Immature natural killer cell (primary cell): ENCODE measurements at places on chromosomes 6 and 20.

- peaks cover 55% of the 10 kb centered on the region for H3K36me3 ChIP-seq
- no peak overlapping the region for H3K27ac ChIP-seq
- no peaks in the 10 kb centered on the region for H3K27me3 ChIP-seq
- H3K4me1 ChIP-seq: no peaks in the 10 kb centered on the region
- no peak for DNase-seq
- H3K4me3 ChIP-seq: no peak overlapping the region
Observed at GRCh38 chr6:122422614-122423267, 23.3 kb downstream of the HSF2 start.

DNA sequence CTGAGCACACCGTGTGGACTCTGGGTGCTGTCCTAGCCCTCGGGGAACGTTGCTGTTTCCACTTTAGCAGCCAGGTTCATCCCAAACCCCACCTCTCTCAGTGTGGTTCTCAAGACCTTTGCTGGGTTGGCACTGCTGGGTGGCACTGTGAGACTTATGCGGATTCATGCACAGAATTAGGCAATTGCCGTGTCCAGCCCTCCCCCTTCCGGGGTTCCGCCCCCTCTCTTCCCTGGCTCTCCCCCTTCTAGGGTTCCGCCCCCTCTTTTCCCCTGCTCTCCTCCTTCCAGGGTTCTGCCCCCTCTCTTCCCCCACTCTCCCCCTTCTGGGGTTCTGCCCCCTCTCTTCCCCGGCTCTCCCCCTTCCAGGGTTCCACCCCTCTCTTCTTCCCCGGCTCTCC lies 39.8 kb upstream of the SLCO4A1 start:
- DNase-seq: peak; percentile 45
- H3K27ac ChIP-seq: peak overlapping the region; percentile 92
- H3K27me3 ChIP-seq: peaks cover 4% of the 10 kb centered on the region
- H3K4me1 ChIP-seq: peaks cover 51% of the 10 kb centered on the region
- H3K4me3 ChIP-seq: peak overlapping the region; percentile 81
- no peaks in the 10 kb centered on the region for H3K36me3 ChIP-seq

- H3K27ac ChIP-seq: no peak overlapping the region
- no peaks in the 10 kb centered on the region for H3K27me3 ChIP-seq
- DNase-seq: no peak
Observed at GRCh38 chr6:73866305-73866704, 170.3 kb downstream of the CD109 start.

- H3K27ac ChIP-seq: no peak overlapping the region
- H3K4me1 ChIP-seq: no peaks in the 10 kb centered on the region
- peaks cover 5% of the 10 kb centered on the region for H3K27me3 ChIP-seq
- no peak overlapping the region for H3K4me3 ChIP-seq
Observed at GRCh38 chr6:157721426-157721825, 101.6 kb upstream of the SNX9 start.

DNA sequence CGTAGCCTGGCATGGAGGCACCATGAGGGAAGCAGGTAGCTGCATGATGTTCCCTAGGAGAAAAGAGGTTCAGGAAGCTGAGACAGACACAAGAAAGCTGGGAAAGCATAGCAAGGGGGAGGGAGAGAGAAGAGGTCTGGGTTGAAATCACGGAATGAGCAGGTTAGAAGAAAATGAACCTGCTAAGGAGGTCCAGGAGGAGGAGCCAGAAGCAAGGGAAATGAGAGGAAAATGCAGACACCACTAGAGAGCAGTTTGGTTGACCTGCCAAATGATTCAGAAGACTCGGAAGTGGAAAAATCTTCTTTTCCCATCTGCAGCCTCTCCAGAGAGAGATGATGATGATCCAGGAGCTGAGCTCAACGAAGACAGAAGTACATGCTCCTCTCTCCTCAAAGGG lies 70.9 kb downstream of the VIP start:
- peaks cover 2% of the 10 kb centered on the region for H3K27me3 ChIP-seq
- no peak overlapping the region for H3K27ac ChIP-seq
- no peak overlapping the region for H3K4me3 ChIP-seq
- no peaks in the 10 kb centered on the region for H3K36me3 ChIP-seq
- no peaks in the 10 kb centered on the region for H3K4me1 ChIP-seq

- no peak overlapping the region for H3K4me3 ChIP-seq
- no peaks in the 10 kb centered on the region for H3K27me3 ChIP-seq
- H3K36me3 ChIP-seq: no peaks in the 10 kb centered on the region
- DNase-seq: no peak
- H3K27ac ChIP-seq: no peak overlapping the region
Observed at GRCh38 chr20:9417665-9418064, 96.7 kb upstream of the LAMP5 start.

DNA sequence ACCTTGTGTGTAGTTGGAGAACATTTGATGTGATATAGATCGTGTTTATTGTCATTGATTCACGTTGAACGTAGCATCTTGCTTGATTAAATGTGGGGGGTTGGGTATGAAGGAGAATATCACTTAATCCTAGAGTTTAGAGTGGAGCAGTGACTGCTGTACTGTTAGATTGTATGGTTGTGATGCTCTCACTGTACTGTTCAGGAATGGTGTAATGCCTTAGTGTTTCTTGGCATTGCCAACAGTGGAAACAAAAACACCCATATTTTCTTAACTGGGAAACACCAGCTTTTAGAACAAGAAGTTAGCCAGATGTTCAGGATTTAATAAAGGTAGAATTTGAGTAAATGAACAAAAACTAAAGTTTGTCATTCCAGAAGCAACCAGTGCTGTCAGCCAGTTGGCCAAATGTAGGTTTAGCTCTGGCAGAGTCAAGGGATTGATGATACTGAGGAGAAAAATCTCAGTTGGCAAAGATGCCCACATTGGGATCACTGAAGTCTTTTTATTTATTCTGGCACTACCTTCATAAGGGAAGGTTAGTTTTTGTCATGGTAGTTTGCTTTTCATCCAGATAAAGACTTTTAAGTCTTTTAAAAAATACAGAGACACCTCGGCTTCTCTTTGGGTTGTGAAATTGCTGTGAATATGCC lies 129.9 kb downstream of the JARID2 start:
- peaks cover 50% of the 10 kb centered on the region for H3K4me1 ChIP-seq
- H3K4me3 ChIP-seq: no peak overlapping the region
- H3K27me3 ChIP-seq: no peaks in the 10 kb centered on the region
- peaks cover 5% of the 10 kb centered on the region for H3K36me3 ChIP-seq
- no peak for DNase-seq

GRCh38 chr6:141123049-141123448 lies 1009.7 kb upstream of the GJE1 start:
- no peaks in the 10 kb centered on the region for H3K36me3 ChIP-seq
- H3K27me3 ChIP-seq: no peaks in the 10 kb centered on the region
- H3K27ac ChIP-seq: no peak overlapping the region
- no peak for DNase-seq
- no peaks in the 10 kb centered on the region for H3K4me1 ChIP-seq

- no peaks in the 10 kb centered on the region for H3K4me1 ChIP-seq
- no peaks in the 10 kb centered on the region for H3K36me3 ChIP-seq
- DNase-seq: no peak
- H3K27ac ChIP-seq: no peak overlapping the region
Observed at GRCh38 chr6:55901765-55902270, 26.4 kb upstream of the BMP5 start.

GRCh38 chr6:131692031-131692430 lies 9.2 kb downstream of the OR2A4 start:
- DNase-seq: no peak
- no peaks in the 10 kb centered on the region for H3K36me3 ChIP-seq
- no peak overlapping the region for H3K4me3 ChIP-seq
- H3K4me1 ChIP-seq: peaks cover 15% of the 10 kb centered on the region
- H3K27ac ChIP-seq: no peak overlapping the region

DNA sequence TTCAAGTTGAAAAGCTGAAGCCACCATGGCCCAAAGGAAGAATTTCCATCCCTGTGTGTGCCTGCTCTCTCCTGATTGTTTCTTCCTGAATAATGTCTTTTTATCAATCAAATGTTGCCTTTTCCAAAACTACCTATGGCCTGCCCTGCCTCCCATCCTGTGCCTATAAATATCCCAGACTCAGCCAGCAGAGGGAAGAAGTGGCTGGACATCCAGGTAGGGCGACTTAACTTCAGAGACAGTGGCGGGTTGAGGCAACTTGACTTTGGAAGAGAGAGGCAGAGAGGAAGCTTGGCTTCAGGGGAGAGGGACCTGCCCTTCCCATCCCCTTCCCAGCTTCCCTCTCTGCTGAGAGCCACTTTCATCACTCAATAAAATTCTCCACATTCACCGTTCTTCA lies 133.0 kb downstream of the LCA5 start:
- H3K36me3 ChIP-seq: no peaks in the 10 kb centered on the region
- H3K4me1 ChIP-seq: no peaks in the 10 kb centered on the region
- H3K27me3 ChIP-seq: no peaks in the 10 kb centered on the region
- no peak overlapping the region for H3K27ac ChIP-seq

GRCh38 chr6:18151801-18152200 lies 3.1 kb downstream of the TPMT start:
- H3K36me3 ChIP-seq: peaks cover 10% of the 10 kb centered on the region
- H3K4me1 ChIP-seq: peaks cover 32% of the 10 kb centered on the region
- no peak overlapping the region for H3K4me3 ChIP-seq

DNA sequence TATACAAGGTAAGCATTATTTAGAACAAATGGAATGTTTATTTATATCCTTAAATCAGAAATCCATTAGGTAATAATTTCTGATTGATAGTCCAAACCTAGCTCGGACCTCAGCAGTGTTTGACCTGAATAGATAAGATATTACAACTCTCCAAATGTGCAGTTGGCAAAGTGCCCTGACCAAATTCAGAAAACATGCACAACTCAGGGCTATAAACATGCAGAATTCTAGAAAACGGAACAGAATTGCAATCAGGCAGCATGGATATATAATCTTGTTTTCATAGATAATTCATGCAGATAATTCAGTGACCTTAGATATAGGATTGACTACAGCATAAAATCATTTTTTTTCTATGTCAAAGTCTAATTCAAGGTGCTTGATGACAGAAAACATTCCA lies 626.6 kb upstream of the CITED2 start:
- DNase-seq: no peak
- H3K27me3 ChIP-seq: no peaks in the 10 kb centered on the region
- no peak overlapping the region for H3K4me3 ChIP-seq
- no peaks in the 10 kb centered on the region for H3K4me1 ChIP-seq
- H3K36me3 ChIP-seq: no peaks in the 10 kb centered on the region

GRCh38 chr6:138196122-138196738 lies 22.1 kb downstream of the PBOV1 start:
- H3K27ac ChIP-seq: no peak overlapping the region
- no peaks in the 10 kb centered on the region for H3K27me3 ChIP-seq
- DNase-seq: no peak
- H3K36me3 ChIP-seq: no peaks in the 10 kb centered on the region
- H3K4me1 ChIP-seq: no peaks in the 10 kb centered on the region
- no peak overlapping the region for H3K4me3 ChIP-seq

- DNase-seq: no peak
- no peak overlapping the region for H3K4me3 ChIP-seq
- peaks cover 5% of the 10 kb centered on the region for H3K36me3 ChIP-seq
- H3K27me3 ChIP-seq: no peaks in the 10 kb centered on the region
- no peak overlapping the region for H3K27ac ChIP-seq
Observed at GRCh38 chr6:45072016-45072415, 256.1 kb upstream of the RUNX2 start.

DNA sequence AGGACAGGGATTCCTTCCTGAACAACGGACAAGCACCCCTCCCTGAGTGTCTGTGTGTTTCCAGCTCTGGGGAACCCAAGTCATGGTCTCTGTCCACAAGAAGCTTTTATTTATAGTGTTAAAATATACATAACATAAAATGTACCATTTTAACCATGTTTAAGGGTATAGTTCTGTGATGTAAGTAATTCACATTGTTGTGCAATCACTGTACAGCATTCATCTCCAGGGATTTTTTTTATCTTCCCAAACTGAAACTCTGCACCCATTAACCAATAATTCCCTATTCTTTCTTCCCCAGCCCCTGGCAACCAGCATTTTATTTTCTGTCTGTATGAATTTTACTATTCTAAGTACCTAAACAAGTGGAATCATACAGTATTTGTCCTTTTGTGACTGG lies 84.2 kb downstream of the FOXF2 start:
- H3K27me3 ChIP-seq: peaks cover 8% of the 10 kb centered on the region
- H3K36me3 ChIP-seq: no peaks in the 10 kb centered on the region
- H3K4me1 ChIP-seq: peaks cover 3% of the 10 kb centered on the region
- no peak overlapping the region for H3K4me3 ChIP-seq
- DNase-seq: no peak

DNA sequence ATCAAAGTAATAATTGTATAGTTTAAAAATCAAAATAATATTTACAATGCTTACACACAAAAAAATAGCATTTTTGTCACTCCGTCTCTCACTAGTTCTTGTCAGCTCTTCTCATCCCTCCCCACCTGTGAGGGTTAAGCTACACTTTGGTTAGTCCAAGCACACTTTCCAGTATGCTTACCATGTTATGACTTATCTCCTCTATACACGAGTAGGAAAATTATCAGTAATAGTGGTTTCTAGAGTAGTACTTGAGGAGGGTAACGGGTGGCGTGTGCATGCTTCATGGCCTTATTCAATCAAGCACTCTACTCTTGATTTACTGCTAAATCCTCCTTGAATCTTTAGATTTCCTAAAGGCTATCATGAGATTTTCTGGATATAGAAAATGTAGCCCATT lies 443.7 kb downstream of the UTRN start:
- H3K4me1 ChIP-seq: peaks cover 30% of the 10 kb centered on the region
- H3K27ac ChIP-seq: no peak overlapping the region
- peaks cover 4% of the 10 kb centered on the region for H3K27me3 ChIP-seq

GRCh38 chr6:116446399-116446798 lies 14.8 kb upstream of the CALHM6 start:
- H3K36me3 ChIP-seq: no peaks in the 10 kb centered on the region
- no peak overlapping the region for H3K27ac ChIP-seq
- peaks cover 5% of the 10 kb centered on the region for H3K27me3 ChIP-seq
- peaks cover 34% of the 10 kb centered on the region for H3K4me1 ChIP-seq

GRCh38 chr6:155062866-155063341 lies 67.8 kb downstream of the TIAM2 start:
- DNase-seq: no peak
- H3K36me3 ChIP-seq: no peaks in the 10 kb centered on the region
- peaks cover 10% of the 10 kb centered on the region for H3K27me3 ChIP-seq
- no peak overlapping the region for H3K27ac ChIP-seq
- H3K4me1 ChIP-seq: no peaks in the 10 kb centered on the region
- no peak overlapping the region for H3K4me3 ChIP-seq

DNA sequence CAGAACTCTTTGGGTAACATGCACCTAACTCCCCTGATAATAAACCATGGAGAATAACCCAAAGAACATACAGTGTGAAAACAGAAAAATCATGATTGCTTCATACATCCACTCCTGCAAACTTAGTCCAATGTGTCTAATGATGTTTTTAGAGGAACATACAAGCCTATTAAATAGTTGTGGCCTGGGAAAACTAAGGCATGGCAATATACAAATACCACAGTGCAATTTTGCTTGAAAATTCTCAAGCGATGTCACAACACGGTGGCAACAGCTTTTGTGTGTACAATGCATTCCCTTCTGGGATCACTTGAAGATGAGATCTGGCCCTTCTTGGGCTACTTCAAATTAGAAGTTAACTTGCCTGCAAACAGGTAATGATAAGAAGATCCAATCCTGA lies 16.7 kb downstream of the MAP3K5 start:
- H3K4me1 ChIP-seq: peaks cover 46% of the 10 kb centered on the region
- H3K27ac ChIP-seq: peak overlapping the region; percentile 11
- peaks cover 2% of the 10 kb centered on the region for H3K27me3 ChIP-seq
- H3K4me3 ChIP-seq: no peak overlapping the region
- DNase-seq: no peak
- H3K36me3 ChIP-seq: no peaks in the 10 kb centered on the region

- no peaks in the 10 kb centered on the region for H3K27me3 ChIP-seq
- H3K36me3 ChIP-seq: no peaks in the 10 kb centered on the region
- peak overlapping the region; percentile 51 for H3K4me3 ChIP-seq
- peaks cover 88% of the 10 kb centered on the region for H3K4me1 ChIP-seq
Observed at GRCh38 chr20:3901706-3902440, 12.7 kb downstream of the PANK2 start.
